Activated CD4-positive, alpha-beta T cell treated with anti-CD3 and anti-CD28 coated beads for 36 hours (primary cell): ENCODE measurements at places on chromosomes 12 and 14. TPM values are rescaled to one million over a fixed set of nuclear protein-coding genes. Genes with fewer than 3 reads are reported as not detected.
A peak's percentile ranks its signal among the peaks of the same experiment; 100 is the strongest.

The KRT6B gene
- not detected for total RNA-seq

DNA sequence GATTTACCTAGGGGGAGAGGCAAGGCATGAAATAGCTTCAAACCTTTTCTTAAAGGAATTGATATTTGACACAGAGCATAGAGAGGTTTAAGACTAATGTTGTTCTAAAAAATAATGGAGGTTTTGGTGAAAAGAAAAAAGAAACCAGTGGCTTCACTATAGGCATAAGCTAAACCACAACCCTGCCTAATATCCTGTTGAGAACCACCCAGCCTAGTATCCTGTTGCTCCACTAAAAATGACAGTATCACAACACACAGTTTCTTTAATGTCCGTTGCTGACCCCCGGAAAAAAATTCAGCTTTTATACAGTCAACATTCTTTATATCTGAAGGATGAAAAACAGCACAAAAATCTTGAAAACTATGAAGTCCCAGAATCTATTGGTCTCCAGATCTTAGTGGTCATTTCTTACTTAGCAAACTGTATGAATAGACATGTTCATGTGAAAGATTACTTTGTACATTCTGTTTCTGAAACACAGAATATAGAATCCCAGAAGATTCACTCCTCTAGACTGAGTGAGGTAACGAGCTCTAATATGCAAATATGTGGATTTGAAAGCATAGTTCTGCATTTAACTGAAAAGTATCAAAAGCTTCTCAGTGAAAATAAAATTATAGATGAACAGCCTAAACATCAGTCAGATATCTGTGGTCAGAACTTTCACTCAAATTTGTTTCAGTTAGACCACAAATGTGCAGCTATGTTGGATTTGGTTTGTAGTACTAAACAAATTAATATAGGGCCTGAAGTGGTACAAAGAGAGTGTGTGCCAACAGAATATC, 40.5 kb downstream of the GALC start:
- no peak overlapping the region for H3K4me3 ChIP-seq
- H3K4me1 ChIP-seq: peaks cover 20% of the 10 kb centered on the region
- H3K27me3 ChIP-seq: no peaks in the 10 kb centered on the region
- peaks cover 2% of the 10 kb centered on the region for H3K36me3 ChIP-seq
- DNase-seq: no peak
- peak overlapping the region; percentile 67 for H3K27ac ChIP-seq

The IL23A gene
- total RNA-seq: 18.5 TPM

- H3K36me3 ChIP-seq: no peaks in the 10 kb centered on the region
- no peak for DNase-seq
- peaks cover 2% of the 10 kb centered on the region for H3K4me1 ChIP-seq
- H3K27me3 ChIP-seq: peaks cover 2% of the 10 kb centered on the region
Measured at GRCh38 chr12:15273896-15274295, 48.4 kb upstream of the PTPRO start.

GRCh38 chr14:56322531-56322930, 204.3 kb downstream of the PELI2 start:
- no peaks in the 10 kb centered on the region for H3K36me3 ChIP-seq
- no peak for DNase-seq
- no peak overlapping the region for H3K4me3 ChIP-seq
- no peak overlapping the region for H3K27ac ChIP-seq
- no peaks in the 10 kb centered on the region for H3K4me1 ChIP-seq

DNA sequence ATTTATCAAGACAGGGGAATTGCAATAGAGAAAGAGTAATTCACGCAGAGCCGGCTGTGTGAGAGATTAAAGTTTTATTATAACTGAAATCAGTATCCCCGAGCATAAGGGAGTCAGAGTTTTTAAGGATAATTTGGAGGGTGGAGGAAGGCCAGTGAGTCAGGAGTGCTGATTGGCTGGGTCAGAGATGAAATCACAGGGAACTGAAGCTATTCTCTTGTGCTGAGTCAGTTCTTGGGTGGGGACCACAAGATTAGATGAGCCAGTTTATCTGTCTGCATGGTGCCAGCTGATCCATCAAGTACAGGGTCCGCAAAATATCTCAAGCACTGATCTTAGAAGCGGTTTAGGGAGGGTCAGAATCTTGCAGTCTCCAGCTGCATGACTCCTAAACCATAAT, 96.6 kb downstream of the CCDC60 start:
- H3K36me3 ChIP-seq: no peaks in the 10 kb centered on the region
- no peak overlapping the region for H3K4me3 ChIP-seq
- no peaks in the 10 kb centered on the region for H3K4me1 ChIP-seq
- H3K27ac ChIP-seq: no peak overlapping the region
- peaks cover 3% of the 10 kb centered on the region for H3K27me3 ChIP-seq
- no peak for DNase-seq
